ENCODE measurements at places on chromosomes 7 and 10. TPM values are rescaled to one million over a fixed set of nuclear protein-coding genes. Genes with fewer than 3 reads are reported as not detected.

DNA sequence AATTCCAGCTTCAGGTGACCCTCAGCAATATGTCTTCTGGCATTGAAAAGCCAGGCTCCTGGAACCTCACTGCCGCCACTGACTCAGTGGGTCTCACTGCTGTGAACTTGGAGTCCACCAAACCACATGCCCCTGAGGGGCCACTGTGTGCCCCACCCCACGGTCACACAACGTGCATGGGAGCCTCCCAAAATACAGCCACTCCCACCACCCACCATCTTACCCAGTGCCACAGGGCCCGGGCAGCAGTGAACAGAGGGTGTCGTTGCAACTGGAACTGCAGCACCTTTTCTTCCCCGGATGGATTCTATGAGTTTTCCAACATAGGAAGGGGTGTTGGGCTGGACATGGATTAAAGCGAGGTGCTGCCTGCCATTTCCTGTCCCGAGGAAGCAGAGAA lies 60.1 kb downstream of the ASB13 start:
- peaks cover 4% of the 10 kb centered on the region for H3K36me3 ChIP-seq
- H3K27ac ChIP-seq: no peak overlapping the region
- peaks cover 4% of the 10 kb centered on the region for H3K27me3 ChIP-seq
- H3K4me3 ChIP-seq: no peak overlapping the region
- DNase-seq: no peak

GRCh38 chr7:17477182-17477581 lies 178.7 kb downstream of the AHR start:
- H3K4me1 ChIP-seq: no peaks in the 10 kb centered on the region
- DNase-seq: no peak
- H3K27ac ChIP-seq: no peak overlapping the region
- H3K4me3 ChIP-seq: no peak overlapping the region
- peaks cover 3% of the 10 kb centered on the region for H3K27me3 ChIP-seq

MYL7 gene
- 2.5 TPM for total RNA-seq

CYP3A4 gene
- 10.0 TPM for total RNA-seq

- H3K4me1 ChIP-seq: peaks cover 8% of the 10 kb centered on the region
- no peak for DNase-seq
- H3K27me3 ChIP-seq: peaks cover 6% of the 10 kb centered on the region
These were observed 28.6 kb upstream of the BMPER start for GRCh38 chr7:33876596-33877274.

DNA sequence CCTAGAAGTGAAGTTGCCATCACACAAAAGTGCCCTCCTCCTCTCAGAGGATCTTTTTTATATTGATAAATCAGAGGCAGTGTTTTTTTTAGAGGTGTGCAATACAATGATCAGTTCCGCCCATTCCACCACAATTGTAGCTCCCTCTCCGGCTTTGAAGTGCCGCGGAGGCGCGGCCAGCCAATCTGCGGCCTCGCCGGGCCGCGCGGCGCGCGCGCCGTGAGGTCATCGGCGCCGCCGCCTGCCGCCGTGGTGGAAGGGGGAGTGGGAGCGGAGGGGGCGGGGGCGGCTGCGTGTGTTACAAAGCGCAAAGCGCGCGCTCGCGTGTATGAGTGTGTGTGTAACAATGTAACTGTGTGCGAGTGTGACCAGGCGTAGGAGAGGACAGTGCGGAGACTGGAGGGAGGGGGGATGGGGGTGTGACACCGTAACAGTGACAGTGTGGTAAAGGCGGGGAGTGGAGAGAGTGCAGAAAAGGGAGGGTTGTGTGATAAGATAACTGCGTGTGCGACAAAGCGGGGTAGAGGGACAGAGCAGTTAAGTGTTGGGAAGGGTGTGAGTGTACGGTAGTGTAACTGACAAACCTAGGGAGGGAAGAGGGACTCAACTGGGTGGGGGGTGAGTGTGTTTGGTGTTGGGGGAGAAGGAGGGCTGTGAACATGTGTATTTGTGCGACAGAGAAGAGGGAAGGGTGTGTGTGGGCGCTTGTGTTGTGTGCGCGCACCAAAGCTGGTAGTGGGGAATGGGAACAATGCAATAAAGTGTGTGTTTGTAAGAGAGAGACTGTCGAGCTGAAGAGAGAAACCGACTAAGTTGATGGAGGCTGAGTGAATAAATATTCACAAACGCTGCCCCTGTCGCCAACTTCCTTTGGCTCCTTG lies at the start of gene SP8:
Gene SP8 (minus strand): TSS at position 108 of the 881 bp plus-strand sequence. CDS start 88 bp downstream, at position 20.
- peaks cover 91% of the 10 kb centered on the region for H3K27me3 ChIP-seq
- H3K36me3 ChIP-seq: peaks cover 5% of the 10 kb centered on the region
- peak; percentile 76 for DNase-seq
- H3K4me1 ChIP-seq: peaks cover 11% of the 10 kb centered on the region

- no peaks in the 10 kb centered on the region for H3K27me3 ChIP-seq
- no peak for DNase-seq
- H3K36me3 ChIP-seq: peaks cover 3% of the 10 kb centered on the region
- peak overlapping the region; percentile 24 for H3K4me3 ChIP-seq
- H3K4me1 ChIP-seq: peaks cover 67% of the 10 kb centered on the region
These were observed 66.6 kb downstream of the CUBN start for GRCh38 chr10:17062955-17063484.

- H3K27ac ChIP-seq: no peak overlapping the region
- DNase-seq: no peak
- peak overlapping the region; percentile 18 for H3K4me3 ChIP-seq
These were observed 91.3 kb upstream of the TMEM106B start for GRCh38 chr7:12119620-12120303.

CYP2W1 gene
- total RNA-seq: 15.3 TPM

- peaks cover 67% of the 10 kb centered on the region for H3K27me3 ChIP-seq
- no peak for DNase-seq
- H3K36me3 ChIP-seq: no peaks in the 10 kb centered on the region
- H3K4me3 ChIP-seq: peak overlapping the region; percentile 47
- H3K4me1 ChIP-seq: peaks cover 15% of the 10 kb centered on the region
These were observed 441 bp downstream of the FZD8 start for GRCh38 chr10:35641676-35642034.

GBX1 gene
- total RNA-seq: 0.41 TPM

DNA sequence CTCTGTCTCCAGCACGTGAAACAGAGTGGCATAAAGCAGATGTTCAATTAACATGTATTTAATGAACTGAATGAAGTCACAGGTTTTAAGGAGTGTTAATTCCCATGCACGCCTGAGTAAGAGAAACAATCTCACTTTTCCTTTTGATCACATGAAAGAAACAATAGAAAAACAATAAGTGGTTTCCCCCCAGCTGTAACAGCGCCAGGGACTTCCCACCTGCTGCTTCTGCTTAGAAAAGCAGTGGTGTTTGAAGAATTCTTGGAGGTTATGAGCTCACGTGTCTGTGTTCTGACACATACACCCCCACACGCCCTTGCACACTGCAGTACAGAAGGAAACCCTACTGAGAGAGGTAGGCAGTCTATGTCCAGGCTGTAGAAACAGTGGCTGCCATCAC lies 51.3 kb upstream of the FRMD4A start:
- no peaks in the 10 kb centered on the region for H3K36me3 ChIP-seq
- no peak for DNase-seq
- H3K27ac ChIP-seq: no peak overlapping the region
- no peaks in the 10 kb centered on the region for H3K4me1 ChIP-seq
- H3K4me3 ChIP-seq: no peak overlapping the region

ZCCHC24 gene
- 29.1 TPM for total RNA-seq

GRCh38 chr10:13787015-13787421 lies 200.3 kb downstream of the PRPF18 start:
- H3K27me3 ChIP-seq: no peaks in the 10 kb centered on the region
- no peak overlapping the region for H3K27ac ChIP-seq
- H3K4me3 ChIP-seq: peak overlapping the region; percentile 39

IFIT1B gene
- total RNA-seq: not detected

CD36 gene
- total RNA-seq: 32.2 TPM

ZP3 gene
- total RNA-seq: not detected

DNA sequence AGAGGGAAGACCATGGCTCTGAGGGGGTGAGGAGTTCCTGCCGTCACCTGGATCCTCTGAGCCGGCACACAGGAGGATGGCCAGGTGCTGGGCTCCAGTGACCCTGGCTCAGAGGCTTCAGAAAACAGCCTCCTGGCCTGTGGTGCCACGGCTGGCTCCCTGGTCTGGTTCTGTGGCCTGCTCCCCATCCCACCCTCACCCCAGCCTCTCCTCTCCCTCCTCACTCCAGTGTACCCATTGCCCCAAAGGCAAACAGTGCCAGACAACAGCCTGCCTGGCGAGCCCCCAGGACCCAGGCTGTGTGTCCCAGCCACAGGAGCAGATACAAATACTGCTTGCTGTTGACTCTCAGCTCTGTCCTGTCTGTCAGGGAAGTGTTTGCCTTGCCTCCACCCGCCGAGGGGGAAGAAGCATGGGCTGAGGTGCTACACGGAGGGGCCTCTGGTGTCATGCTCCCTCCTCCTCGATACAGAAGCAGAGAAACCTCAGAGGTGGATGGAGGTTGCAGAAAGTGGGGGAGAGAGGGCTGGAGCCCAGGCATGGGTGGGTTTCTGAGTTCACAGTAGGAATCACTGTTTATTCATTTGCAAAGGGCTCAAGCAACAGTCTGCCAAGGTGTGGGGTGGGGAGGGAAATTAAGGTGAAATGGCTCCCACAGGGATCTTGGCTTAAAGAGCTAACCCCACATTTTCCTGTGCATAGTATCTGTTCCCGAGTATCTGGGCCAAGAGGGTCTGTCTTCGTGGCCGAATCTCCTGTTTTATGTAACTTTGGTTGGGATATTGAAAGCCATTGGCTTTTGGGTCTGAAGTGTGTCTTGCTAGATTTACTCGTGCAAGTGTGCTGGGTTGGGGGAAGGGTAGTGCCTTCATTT lies 5.5 kb downstream of the ADRA2A start:
- H3K4me1 ChIP-seq: peaks cover 14% of the 10 kb centered on the region
- no peak for DNase-seq
- H3K4me3 ChIP-seq: no peak overlapping the region
- H3K36me3 ChIP-seq: peaks cover 8% of the 10 kb centered on the region
- peaks cover 54% of the 10 kb centered on the region for H3K27me3 ChIP-seq

DNA sequence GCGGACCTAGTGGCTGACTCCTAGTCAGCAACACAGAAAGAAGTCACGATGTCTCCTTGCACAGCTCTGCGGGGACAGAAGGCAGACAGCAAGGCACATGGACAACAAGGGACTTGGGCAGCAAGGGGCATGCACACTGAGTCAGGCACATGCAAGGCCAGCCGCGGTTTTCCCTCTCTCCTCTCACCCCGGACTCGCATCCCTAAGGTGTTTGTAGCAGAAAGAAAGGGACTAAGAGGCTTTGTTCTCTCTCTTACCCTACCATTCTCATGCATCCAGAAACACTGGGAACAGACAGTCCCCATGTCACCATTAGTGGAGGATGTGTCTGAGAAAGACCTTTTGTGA lies 193.3 kb upstream of the PHF14 start:
- H3K4me1 ChIP-seq: no peaks in the 10 kb centered on the region
- DNase-seq: no peak
- H3K4me3 ChIP-seq: no peak overlapping the region
- H3K27ac ChIP-seq: no peak overlapping the region

DNA sequence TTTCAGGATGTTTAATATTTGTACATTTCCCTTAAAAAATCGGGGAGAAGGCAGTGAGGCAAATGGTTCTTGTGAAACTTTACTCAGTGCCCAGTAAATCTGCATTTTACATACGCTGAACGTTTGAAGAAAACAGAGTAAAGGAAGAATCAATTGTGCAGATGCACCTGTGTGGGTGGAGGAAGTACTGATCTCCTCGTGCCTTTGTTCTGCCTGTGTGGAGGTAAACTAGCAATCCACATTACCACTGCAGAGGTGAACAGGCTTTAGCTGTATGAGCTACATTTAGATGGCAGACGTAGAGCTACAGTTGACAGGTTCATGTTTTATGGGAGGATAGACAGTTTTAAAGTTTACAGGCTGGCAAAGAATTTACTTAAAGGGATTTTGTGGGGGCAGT lies 62.7 kb upstream of the VIPR2 start:
- H3K4me1 ChIP-seq: no peaks in the 10 kb centered on the region
- H3K4me3 ChIP-seq: no peak overlapping the region

GRCh38 chr7:128997181-128997580 lies 57.7 kb downstream of the TNPO3 start:
- H3K27me3 ChIP-seq: no peaks in the 10 kb centered on the region
- no peak for DNase-seq
- H3K27ac ChIP-seq: no peak overlapping the region
- H3K4me3 ChIP-seq: no peak overlapping the region
- H3K4me1 ChIP-seq: no peaks in the 10 kb centered on the region

GRCh38 chr10:129027906-129028305 lies 439.1 kb upstream of the MGMT start:
- peaks cover 61% of the 10 kb centered on the region for H3K27me3 ChIP-seq
- DNase-seq: no peak
- H3K4me1 ChIP-seq: peaks cover 44% of the 10 kb centered on the region
- H3K36me3 ChIP-seq: no peaks in the 10 kb centered on the region

DNA sequence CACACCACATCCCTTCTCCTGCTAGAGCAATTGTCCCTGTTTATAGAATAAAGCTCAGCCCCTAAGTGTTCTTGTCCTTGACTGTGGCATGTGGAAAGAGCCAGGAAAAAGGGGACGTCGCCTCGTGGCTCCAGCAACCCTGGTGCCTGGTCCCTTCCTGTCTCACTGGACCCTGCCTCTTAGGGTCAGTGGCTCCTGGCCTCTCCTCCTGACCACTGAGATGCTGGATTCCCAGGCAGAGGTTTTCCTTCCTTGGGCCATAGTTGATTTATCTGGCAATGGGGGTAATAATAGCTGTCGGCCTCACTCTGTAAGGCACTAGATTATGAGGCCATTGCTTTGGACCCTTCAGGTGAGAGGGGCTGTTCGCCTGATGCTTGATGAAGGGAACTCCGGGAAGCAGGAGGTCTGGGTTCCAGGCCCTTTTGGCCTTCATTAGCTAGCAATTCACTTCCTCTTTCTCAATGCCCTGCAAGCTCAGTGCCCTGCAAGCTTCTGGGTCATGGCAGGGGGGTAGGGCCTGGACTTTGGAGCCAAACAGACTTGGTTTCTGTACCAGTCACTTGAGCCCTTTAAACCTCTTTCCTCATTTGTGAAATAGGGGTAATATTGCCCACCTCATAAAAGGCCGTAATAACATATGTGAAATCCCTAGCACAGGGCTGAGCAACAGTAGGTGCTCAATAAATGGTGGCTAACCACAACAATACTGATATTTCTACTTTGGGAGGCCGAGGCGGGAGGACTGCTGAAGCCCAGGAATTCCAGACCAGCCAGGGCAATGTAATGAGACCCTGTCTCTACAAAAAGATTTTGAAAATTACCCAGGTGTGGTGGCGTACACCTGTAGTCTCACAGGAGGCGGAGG lies 1.1 kb downstream of the ASL start:
- peak overlapping the region; percentile 88 for H3K27ac ChIP-seq
- peaks cover 8% of the 10 kb centered on the region for H3K4me1 ChIP-seq
- H3K36me3 ChIP-seq: no peaks in the 10 kb centered on the region
- H3K27me3 ChIP-seq: no peaks in the 10 kb centered on the region
- peak overlapping the region; percentile 91 for H3K4me3 ChIP-seq
- no peak for DNase-seq

DNA sequence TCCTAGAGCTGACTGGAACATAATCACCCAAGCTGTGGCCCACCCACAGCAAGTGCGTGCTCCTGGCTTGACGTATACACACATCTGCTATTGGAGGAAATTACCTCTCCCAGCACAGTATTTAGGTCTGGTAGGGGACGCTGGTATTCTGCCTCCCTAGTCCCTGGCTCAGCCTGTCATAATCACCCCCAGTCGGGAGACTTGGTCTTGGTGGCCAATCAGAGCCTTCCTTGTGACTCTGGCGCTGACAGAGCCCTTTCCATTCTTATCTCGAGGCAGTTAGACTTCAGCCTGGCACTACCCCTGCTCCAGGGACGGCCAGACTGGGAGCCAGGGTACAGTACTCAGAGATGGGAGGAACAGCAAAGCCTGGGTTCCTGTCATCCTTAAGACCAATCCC lies 14.3 kb upstream of the PRKAG2 start:
- no peak overlapping the region for H3K4me3 ChIP-seq
- peaks cover 18% of the 10 kb centered on the region for H3K4me1 ChIP-seq
- no peaks in the 10 kb centered on the region for H3K36me3 ChIP-seq
- H3K27ac ChIP-seq: no peak overlapping the region

- peaks cover 4% of the 10 kb centered on the region for H3K4me1 ChIP-seq
- H3K27ac ChIP-seq: no peak overlapping the region
- no peak for DNase-seq
These were observed 25.2 kb downstream of the PHTF2 start for GRCh38 chr7:77823787-77824186.

FBXL13 gene
- 1.1 TPM for total RNA-seq

Data from type B pancreatic cell (in vitro differentiated cells).